MV-4-11 (cell line): ENCODE measurements at places on chromosomes 3 and 15.

- DNase-seq: no peak
These were observed 95.0 kb upstream of the GADL1 start for GRCh38 chr3:30989276-30990030.

- DNase-seq: no peak
These were observed 255.8 kb downstream of the FAM43A start for GRCh38 chr3:194941360-194941955.

- no peak for DNase-seq
These were observed 36.7 kb downstream of the HMCES start for GRCh38 chr3:129315223-129315997.

GRCh38 chr3:16448639-16449070, 64.8 kb downstream of the RFTN1 start:
- peak; percentile 35 for DNase-seq

GRCh38 chr3:52493232-52494017, 1.7 kb upstream of the STAB1 start:
- no peak for DNase-seq

GRCh38 chr15:85581495-85581894, 201.1 kb downstream of the AKAP13 start:
- no peak for DNase-seq

- DNase-seq: no peak
These were observed 369.0 kb upstream of the CFAP20DC start for GRCh38 chr3:59418836-59419235.

DNA sequence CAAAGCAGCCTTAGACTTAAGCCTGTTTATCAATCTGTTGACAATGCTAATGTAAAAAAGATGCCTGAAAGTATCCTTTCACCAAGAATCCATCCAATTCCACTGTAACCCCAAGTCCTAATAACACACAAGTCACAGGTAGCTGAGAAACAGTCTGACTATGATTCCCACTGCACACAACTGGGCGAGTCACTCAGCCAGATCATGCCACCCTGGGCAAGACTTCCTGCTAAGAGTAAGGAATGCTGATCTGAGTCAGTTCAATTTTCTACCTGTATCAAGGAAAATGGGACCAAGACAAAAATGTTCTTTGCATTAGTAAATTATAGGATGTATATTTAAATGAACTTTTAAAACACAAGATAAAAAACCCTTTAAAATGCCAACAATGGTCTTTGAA, 33.3 kb downstream of the NPTN start:
- DNase-seq: no peak

GRCh38 chr3:185555101-185555501, 2.7 kb upstream of the LIPH start:
- no peak for DNase-seq
